ENCODE measurements at places on chromosomes 16 and 17. TPM values are rescaled to one million over a fixed set of nuclear protein-coding genes. Genes with fewer than 3 reads are reported as not detected.

The ACSM5 gene
- total RNA-seq = 0.73 TPM

- no peak for DNase-seq
Observed at GRCh38 chr16:9225527-9226316, 134.3 kb downstream of the HAPSTR1 start.

- DNase-seq = no peak
Observed at GRCh38 chr17:18877104-18877645, 19.2 kb downstream of the PRPSAP2 start.

DNA sequence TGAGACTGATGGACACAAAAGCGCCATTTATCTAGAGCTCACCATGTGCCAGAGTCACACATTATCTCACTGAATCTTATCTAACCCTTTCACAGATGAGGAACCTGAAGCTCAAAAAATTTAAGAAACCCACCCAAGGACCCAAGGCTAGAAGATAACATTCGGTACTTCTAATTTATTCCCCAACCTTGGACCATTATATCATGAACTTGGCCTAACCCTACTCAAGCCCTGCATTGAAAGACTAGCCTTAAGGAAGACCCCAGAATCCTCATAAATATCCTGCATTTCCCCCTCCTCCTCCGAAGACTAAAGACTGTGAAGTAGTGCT is 548 bp upstream of the DYNC1LI2 start:
- DNase-seq = no peak

GRCh38 chr17:30134551-30134950 is 17.9 kb downstream of the NSRP1 start:
- no peak for DNase-seq

The NPIPA7 gene
- 4.2 TPM for total RNA-seq

The KRTAP4-1 gene
- total RNA-seq = not detected

DNA sequence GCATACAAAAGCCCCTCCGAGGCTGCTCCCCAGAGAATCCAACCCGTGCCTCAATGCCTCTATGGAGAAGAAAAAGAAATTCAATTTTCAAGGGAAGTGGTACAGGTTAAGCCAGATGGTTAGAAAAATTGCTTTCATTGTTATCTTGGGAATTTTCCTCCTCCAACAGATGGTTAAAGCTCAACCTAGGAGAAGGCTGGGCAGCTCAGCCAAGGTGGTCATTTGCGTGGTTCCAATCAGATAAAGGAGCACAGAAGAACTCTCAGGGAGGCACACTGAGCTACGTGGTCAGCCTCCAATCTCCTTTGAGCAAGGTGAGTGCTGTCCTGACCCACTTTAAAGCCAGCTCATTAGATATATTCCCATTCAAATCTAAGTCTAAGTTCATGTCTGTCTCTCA is 106.7 kb downstream of the STX8 start:
- DNase-seq = no peak

- no peak for DNase-seq
Observed at GRCh38 chr17:43966276-43966675, 12.5 kb upstream of the PYY start.

The NPIPB6 gene
- 3.0 TPM for total RNA-seq

Data from cerebellum (tissue), 4 donors.